ENCODE measurements at places on chromosomes 4 and X.

DNA sequence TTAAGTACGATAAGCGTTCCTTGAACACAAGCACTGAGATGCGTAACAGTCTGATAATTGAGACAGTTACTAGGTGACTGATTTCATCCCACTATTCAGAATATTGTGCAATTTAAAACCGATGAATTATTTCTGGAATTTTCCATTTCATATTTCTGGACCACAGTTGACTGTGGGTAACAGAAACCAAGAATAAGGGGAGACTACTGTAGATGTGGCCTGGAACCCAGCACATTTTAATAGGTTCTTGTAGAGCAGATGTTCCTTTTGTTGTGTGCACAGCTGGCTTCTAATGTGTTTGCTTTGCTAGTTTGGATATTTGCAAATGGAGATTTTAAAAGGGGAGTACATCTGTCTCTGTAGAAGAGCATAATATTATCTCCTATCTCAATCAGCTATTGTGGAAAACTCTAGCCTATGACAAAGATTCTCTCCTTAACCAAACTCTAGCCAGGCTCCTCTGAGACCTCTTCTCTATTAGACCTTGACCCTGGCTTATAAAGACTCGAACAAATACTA, 16.4 kb downstream of the NAAA start:
- no peak for DNase-seq

DNA sequence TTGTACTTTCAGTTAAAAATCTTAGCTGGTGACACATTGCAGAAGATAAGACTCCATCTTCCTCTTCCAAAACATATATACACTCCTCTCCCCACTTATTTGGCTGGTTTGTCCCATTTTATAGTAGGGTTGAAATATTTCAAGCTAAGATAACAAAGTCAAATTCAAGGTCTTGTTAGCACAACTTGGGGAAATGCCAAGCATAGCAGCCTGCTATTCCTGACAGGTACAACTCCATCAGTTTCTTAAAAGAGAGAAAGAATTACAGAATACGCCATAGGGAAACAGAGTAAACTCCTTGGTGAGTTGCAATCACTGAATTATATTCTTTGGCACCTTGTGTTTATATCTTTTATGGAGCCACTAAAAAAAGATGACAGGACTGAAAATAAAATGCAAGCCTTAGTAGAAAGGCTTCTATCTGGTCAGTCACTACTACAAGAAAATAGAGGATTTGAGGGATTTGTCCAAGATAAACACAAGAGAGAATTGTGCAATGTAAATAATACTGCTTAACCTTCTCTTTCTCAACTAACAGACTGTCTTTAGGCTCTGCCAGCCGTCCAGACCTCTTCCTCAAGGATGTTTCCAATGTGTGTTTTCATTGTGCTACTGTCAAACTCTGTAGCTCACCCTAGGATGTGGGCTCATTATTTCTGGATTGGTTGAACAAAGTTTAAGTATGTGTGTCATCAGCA, 170.3 kb downstream of the VEGFC start:
- no peak for DNase-seq

- no peak for DNase-seq
Measured at GRCh38 chrX:108160309-108160708, 68.7 kb downstream of the ATG4A start.

- DNase-seq: peak; percentile 96
Measured at GRCh38 chr4:176195184-176195978, at the start of gene SPATA4. Gene SPATA4 (minus strand): TSS chr4:176195585. CDS start chr4:176195562, 23 bp downstream.

GRCh38 chr4:40241941-40242340, 45.1 kb downstream of the RHOH start:
- peak; percentile 81 for DNase-seq

- DNase-seq: peak; percentile 75
Measured at GRCh38 chr4:84582988-84583875, at the start of gene CDS1. Gene CDS1 (plus strand): TSS chr4:84583127. CDS start chr4:84583402, 275 bp downstream.

DNA sequence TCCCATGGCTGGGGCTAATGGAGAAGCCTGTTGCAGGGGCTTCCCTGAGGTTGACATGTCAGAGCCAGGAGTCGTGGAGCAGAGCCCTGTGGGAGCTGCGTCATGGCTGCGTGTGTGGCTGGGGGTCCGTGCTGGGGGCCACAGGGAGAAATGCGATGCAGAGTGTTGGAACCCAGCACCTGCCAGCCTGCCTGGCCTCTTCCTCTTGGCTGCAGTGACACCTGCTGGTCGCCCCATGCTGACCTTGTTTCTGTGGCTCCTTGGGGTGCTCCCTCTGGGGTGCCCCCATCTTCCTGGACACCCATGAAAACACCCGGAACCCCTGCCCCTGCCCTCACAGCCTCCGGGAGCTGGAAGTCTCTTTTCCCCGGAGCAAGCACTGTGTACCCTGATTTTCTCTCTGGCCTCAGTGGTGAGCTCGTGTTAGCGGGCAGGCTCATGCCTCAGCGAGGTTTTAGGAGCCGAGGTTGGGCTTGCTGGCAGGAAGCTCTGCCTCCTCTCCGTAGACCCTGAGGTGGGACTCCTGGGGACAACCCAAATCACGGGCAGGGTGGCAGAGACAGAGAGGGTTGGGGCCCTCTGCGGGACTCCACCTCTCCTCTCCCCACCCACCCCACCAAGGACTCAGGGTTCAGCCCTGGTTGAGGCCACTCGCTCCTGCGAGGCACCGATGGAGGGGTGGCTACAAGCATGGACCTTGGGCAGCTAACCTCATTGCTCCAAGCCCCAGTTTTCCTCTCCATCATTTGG, 103.7 kb downstream of the SORCS2 start:
- DNase-seq: no peak

GRCh38 chr4:87281603-87282002, 41.1 kb downstream of the HSD17B13 start:
- no peak for DNase-seq

DNA sequence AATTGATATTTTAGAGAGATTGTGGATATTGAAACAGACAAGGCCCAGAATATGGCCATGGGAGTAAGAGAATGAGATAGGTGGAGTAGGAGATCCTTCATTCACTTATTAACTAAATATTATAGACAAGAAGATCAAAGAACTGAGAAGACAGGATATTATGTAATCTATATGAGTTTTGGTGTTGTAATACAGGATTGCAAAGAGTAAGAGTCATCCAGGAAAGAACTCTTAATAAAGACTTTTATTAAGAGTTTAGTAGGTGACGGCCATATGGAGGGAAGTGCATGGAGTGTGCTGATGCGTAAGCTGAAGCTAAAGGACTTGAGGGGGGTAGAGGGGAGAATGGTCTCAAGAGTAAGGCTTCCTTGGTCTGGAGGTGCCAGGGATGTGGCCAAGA, 153.7 kb downstream of the VEGFC start:
- DNase-seq: no peak

DNA sequence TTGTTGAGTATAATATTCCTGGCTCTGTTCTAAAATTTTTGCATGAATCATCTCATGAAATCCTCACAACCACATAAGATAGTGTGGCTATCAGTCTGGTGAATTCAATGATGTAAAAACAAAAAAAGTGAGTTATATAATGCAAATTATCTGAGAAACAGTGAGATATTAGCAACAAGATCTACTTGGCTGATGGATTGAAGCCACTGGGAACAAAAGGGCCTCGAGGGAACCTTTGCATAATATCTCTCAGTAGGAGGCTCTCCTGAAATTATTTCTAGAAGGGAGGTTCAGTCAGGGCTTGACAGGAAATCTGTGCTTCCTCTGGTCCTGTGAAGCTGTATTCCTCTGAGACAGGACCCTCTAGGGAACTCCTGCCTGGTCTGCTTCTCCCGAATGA, 30.1 kb upstream of the NUP54 start:
- no peak for DNase-seq

- DNase-seq: no peak
Measured at GRCh38 chrX:39222346-39223113, 421.3 kb downstream of the MID1IP1 start.
